T-helper 1 cell treated with Interleukin-12 subunit alpha and Interleukin-12 subunit beta and Interleukin-4 antibody, amounts not matched to agents 30 ng/mL and 1 ng/mL, for 36 hours (primary cell): ENCODE measurements at places on chromosomes 7 and 10. TPM values are rescaled to one million over a fixed set of nuclear protein-coding genes. Genes with fewer than 3 reads are reported as not detected.

The HMX2 gene
- not detected in 2 replicates for total RNA-seq

The SPDYE6 gene
- not detected in 2 replicates for total RNA-seq

The MRLN gene
- not detected in 2 replicates for total RNA-seq

The DKK1 gene
- total RNA-seq = not detected in 2 replicates

The AASS gene
- total RNA-seq = 1.2 and 1.3 TPM in 2 replicates

The MOGAT3 gene
- total RNA-seq = not detected in 2 replicates
